NCI-H1092 (cell line): ENCODE measurements at places on chromosomes 4 and X.

DNA sequence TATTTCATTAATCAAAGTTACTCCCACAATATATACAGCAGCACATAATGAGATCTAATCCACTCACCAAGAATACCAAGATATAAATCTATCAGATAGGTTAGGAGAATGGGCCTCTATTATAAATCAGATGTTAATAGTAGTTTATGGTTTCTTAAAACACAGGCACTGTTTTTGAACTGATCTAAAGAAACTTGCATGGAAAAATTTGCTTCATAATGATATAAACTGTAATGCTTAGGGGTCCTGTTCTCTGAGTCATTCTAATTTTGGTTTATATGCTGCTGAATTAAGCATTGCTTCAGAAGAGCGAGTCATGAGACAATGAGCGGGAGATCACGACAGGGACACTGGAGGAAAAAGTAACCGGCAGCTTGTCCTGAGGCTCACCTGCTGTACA is 113.3 kb upstream of the OTUD4 start:
- DNase-seq, result no peak

DNA sequence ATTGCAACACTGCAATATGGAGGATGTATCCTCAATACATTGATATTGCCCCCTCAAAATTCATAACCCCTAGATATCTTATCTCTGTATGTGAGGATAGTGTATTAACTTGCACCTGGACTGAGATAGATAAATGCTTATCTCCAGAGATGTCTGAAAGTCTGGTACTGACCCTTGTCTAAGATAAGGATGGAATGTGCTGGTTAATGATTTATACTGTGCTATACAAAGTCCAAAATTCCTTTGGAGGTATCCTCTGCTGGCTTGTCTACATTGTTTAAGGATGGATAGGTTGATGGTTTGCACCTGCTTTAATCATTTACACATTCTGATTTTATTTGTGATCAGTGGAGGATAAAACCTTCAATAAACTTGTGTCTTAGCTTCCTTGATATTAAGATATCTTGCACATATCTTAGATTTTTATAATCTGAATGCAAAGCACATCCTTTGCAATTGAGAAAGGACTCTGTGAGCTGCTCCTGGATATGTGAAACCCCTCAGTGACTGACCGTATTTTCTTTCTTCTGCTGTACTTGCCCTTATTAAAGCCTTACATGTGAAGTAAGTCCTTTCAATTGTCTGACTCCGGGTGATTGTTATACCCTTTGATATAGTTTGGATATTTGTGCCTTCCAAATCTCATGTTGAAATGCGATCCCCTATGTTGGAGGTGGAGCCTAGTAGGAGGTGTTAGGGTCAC is 430.3 kb upstream of the MAOA start:
- DNase-seq, result no peak

- DNase-seq, result peak; percentile 60
Measured at GRCh38 chr4:119211867-119212233, 663 bp upstream of the USP53 start.

GRCh38 chr4:10035130-10035529 is 13.8 kb upstream of the SLC2A9 start:
- DNase-seq, result no peak

DNA sequence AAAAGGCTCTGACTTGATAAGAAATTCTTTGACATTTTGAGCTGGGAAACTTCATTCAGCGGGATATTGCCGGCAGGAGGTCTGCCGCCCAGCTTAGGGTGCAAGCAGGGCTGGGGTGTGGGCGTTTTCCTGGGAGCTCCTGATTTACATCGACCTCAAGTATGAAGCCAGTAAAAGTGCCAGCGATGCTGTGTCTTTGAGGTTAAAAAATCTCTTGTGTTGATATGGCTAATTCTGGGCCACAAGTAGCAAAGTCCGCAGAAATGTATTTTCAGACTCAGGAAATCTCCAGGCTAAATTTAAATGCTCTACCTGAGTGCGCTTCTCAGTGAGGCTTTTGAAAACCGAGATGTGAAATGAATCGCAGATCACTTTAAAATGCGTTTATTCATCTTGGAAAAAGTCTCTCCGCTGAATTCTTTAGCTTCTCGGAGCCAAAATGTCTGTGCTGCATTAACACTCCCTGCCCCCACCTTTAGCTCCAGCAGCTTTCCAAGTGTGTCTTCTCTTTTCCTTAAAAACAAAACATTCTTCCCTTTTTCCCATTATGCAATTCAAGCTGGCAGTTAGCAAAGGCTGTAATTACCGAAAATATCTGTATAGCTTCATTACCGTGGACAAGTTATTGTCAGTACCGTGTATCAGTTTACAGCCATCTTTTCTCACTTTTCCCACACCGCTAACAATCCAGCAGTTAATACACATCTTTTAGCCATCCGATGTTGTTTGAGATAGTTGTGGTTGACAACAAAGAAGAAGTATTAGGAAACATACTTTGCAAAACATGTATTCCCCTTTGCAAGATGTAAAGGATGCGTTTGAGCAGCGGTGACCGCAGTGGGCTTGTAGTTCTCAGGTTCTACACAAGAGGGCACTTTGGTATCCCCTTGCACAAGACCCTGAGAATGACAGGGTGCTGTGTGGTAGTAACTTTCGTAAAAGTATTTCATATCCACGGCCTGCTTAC is 136.0 kb upstream of the STX18 start:
- DNase-seq, result no peak

DNA sequence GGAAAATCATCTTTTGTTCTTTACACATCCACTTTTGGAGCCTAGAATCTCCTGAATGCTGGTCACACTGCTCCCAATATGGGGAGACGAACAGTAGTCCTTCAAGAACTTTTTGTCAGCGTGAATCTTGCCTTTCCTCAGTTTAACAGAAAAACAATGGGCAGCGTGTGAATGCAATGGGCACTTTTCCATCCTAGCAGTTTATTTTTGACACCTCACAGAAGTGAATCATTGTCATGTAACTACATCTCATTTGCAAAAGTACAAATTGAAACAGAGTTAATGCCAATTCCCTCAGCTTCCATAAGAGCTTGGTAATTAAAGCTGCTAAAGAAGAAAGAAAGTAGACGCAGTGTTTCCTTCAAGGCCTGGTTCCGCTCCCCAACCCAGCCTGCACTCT is 85.5 kb downstream of the DRD5 start:
- DNase-seq, result no peak

DNA sequence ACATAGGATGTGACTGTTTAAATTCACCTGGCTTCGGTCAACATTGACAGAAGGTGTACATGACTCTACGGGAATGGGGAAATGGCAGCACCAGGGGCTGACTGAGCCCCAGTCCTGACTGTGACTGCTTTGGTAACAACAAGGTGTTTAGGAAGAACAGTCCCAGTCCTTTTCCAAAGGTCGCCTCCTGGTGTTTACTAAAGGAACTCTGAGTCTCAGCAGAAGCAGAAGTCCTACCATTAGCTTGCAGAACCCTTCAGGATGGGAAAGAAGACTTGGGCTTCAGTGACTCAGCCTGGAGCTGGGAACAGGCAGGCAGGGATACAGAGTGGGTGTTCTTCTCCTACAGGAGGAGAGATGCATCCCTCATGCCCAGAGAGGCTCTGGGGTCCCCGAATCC is 103.3 kb downstream of the MGST2 start:
- no peak for DNase-seq

GRCh38 chr4:111040904-111041303 is 418.0 kb upstream of the PITX2 start:
- no peak for DNase-seq

GRCh38 chr4:27020203-27020602 is 159.6 kb downstream of the STIM2 start:
- no peak for DNase-seq
